ENCODE measurements at places on chromosomes 13 and 19.

DNA sequence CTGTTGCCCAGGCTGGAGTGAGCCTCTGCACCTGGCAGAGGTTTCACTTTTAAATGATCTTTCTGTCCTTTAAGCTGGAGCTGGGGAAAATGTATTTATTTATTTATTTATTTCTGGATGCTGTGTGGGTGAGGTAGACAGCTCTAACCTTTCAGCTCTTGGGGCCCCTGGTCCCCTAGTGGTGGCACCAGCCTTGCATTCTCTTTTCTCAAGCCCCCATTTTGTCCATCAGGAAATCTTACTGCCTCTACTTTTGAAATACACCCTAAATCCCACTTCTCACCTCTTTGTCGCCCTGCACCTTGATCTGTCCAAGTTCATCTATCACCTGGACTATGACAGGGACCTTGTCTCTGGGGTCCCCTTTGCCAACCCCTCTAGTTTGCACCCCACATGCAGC, 2.1 kb upstream of the B9D2 start:
- no peak for DNase-seq

- peak; percentile 19 for DNase-seq
Measured at GRCh38 chr19:17075864-17076542, 426 bp downstream of the MYO9B start.

DNA sequence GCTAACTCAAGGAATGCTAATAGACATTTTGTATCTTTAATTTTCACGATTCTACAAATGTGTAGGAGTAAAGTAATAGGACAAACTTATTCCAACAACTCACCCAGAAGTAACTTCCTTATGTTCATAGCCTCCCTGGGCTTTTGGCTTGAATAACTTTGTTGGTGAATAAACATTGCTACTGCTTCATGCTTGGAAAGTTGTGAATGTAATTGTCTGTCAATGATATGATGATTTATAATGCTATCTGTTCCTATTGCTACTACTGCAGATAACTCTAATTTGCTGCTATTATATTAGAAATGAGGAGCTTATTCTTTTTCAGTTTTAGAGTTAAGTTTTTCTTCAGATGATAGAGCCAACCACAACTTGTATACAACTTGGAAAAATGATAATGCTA, 307.7 kb downstream of the PCDH9 start:
- DNase-seq, result no peak

- no peak for DNase-seq
Measured at GRCh38 chr19:48896191-48896720, 2.3 kb downstream of the TULP2 start.

DNA sequence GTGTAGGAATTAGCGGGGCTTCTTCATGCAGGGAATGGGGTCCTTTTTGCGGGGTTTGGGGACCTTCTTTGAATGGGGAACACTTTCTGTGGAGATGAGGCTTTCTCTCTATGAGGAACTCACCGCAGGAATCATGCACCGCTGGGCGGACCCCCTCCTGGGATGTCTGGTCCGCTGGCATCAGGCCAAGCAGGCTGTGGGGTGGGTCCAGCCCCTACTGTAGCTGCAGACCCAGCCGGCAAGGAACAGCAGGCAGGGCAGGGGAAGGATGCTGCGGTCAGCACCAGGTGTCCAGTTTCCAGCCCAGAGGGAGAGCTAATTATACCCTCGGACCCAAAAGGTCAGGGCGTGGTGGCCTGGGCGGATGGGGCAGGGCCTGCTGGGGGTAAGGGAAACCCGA, 1.8 kb downstream of the MYBPC2 start:
- no peak for DNase-seq

DNA sequence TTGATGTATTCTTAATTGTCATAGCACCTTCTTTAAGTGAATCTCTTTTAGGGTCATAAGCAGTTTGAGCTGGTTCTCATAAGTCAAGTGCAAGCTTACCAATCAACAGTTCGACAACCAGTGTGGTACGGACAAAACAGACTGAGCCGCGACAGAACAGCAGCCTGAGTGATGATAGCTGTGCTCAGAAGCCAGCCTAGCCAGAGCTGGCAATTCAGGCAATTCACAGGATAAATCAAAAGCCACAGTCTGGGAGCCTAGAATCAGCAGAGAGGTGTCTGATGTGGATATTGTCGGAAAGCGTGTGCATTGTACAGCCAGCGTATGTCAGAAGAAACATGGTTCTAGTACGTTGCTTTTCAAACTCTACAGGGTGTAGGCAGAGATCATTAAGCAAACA, 14.9 kb downstream of the UBE2L5 start:
- no peak for DNase-seq

DNA sequence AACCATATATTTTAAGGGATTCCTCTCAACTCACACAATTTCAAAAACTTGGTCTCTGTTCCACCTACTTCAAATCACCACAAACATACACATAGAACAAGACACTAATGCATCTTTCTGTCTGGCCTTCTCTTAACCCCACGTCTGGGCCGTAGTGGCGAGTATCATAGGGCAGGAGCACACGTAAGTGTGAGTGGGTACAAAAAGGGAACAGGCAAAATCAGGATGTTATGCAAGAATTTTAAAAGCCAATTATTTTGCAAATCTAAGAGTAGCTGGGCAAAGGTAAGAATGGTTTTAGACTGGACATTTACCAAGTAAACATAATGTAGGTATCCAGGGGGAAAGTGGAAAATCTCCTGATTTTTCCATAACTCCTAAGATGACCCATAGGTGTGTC, 35.1 kb downstream of the MTMR6 start:
- DNase-seq, result no peak

DNA sequence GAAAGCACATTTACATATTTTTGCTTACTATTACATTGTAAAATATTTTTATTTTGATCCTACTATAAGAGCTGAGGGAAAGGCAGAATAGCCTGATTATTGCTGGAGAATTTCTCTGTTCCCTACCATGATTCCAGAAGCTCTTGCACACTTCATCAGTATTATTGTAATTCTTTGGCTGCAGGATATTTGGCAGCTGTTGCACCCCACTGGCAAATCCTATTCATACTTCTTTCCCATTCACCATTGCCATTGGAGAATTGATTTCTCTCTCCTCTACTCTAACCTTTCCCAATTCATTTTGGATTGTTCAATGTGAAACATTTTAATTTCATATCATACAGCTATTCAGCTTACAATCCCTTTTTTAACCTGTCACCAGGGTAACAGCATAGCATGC, 238.0 kb downstream of the GGACT start:
- no peak for DNase-seq

DNA sequence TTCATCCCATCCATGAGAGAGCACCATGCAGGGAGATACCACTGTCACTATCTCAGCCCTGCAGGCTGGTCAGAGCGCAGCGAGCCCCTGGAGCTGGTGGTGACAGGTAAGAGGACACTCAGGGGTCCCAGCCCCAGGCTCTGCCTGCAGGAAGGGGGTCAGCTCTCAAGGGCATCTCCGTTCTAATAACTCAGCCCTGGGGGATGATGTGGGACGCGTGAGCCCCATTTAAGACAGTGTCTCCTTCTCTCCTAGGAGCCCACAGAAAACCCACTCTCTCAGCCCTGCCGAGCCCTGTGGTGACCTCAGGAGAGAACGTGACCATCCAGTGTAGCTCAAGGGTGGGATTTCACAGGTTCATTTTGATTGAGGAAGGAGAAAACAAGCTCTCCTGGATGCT, 15.5 kb upstream of the KIR3DL3 start:
- DNase-seq, result no peak

DNA sequence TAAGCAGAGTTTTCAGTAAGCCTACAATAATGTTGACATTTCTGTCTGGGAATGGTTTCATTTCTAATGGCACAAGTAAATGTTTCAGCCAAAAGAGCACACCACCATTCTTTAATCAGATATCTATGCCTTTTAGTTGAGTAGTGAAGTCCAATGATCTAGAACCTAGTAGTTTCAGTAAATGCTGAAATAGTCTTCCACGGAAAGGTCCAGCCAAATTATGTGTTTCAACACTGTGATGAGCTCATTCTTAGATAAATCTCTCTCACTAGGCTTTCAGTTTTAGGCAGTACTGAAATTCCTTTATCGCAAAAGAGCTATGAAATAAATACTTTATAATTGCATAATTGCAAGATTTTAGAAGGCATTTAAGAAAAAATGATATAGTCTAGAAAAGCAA, 816.8 kb upstream of the PCDH9 start:
- DNase-seq, result no peak

- DNase-seq, result no peak
Measured at GRCh38 chr19:18349524-18350128, 9.2 kb downstream of the PGPEP1 start.

- no peak for DNase-seq
Measured at GRCh38 chr13:40386586-40386985, 279.9 kb downstream of the FOXO1 start.

GRCh38 chr19:56141417-56141993, 418 bp downstream of the ZNF444 start:
- DNase-seq, result no peak

- no peak for DNase-seq
Measured at GRCh38 chr19:58572026-58572817, 913 bp downstream of the MZF1 start.

- no peak for DNase-seq
Measured at GRCh38 chr13:93226623-93227279, at the start of gene GPC6. Gene GPC6 (plus strand): TSS chr13:93226807.

DNA sequence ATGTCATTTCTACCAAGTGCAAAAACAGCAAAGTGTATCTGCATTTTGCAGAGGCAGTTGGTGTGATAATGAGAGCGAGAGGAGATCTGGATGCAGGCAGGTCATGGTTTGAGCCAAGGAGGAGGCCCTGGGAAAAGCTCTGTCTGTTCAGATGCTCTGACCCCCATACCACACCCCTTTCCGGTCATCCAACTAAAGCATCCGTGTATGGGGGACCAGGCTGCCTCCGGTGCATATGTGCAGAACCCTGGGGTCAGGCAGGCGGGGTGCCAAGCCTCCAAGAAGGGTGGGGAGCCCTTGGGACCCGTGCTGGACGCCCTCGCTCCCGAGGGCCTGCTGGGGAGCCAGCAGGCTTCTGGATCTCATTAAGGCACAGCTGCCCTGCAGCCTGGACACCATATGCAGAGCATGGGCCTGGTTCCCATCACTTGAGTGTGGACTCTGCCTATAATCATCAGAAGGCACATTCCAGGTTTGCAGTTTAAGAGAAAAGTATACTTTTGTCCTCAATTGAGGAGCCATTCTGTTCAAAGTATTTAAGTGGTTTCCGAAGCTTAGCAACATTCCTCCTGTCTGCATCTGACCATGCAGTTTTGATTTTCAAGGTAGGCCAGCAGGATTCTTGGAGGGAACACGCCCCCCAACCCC, 56.1 kb downstream of the ALOX5AP start:
- DNase-seq, result no peak
